ENCODE measurements at places on chromosomes 11 and 22. TPM values are rescaled to one million over a fixed set of nuclear protein-coding genes. Genes with fewer than 3 reads are reported as not detected.

The RAG2 gene
- total RNA-seq: not detected

The AIP gene
- 46.8 TPM for total RNA-seq

The PDE3B gene
- 0.14 TPM for total RNA-seq

The LRRC74B gene
- not detected for total RNA-seq

The CTSW gene
- not detected for total RNA-seq

The DBX1 gene
- not detected for total RNA-seq

The KRTAP5-1 gene
- total RNA-seq: not detected

The TBX10 gene
- not detected for total RNA-seq

The HSPA8 gene
- total RNA-seq: 1,986 TPM

The SEPTIN3 gene
- total RNA-seq: not detected

The TIGD3 gene
- total RNA-seq: under 0.01 TPM

The APOA4 gene
- total RNA-seq: not detected

The OR56B1 gene
- total RNA-seq: not detected

The GLYATL2 gene
- total RNA-seq: under 0.01 TPM

The MS4A12 gene
- total RNA-seq: not detected

The PHETA2 gene
- total RNA-seq: 2.0 TPM

The CECR2 gene
- 0.07 TPM for total RNA-seq

The USP2 gene
- total RNA-seq: 1.4 TPM

The PPP6R3 gene
- total RNA-seq: 138 TPM

The OR5A1 gene
- not detected for total RNA-seq

The APLNR gene
- total RNA-seq: not detected

The MICAL2 gene
- 164 TPM for total RNA-seq

The C1QTNF4 gene
- total RNA-seq: not detected

The ZP1 gene
- total RNA-seq: not detected

The THRSP gene
- total RNA-seq: not detected

The C11orf86 gene
- not detected for total RNA-seq

The ADM2 gene
- total RNA-seq: 23.1 TPM

The NRIP3 gene
- 1.00 TPM for total RNA-seq

The FIBP gene
- total RNA-seq: 141 TPM

The CASP5 gene
- total RNA-seq: 0.50 TPM

The CYTH4 gene
- under 0.01 TPM for total RNA-seq

The CCDC89 gene
- 0.14 TPM for total RNA-seq

The MACROD1 gene
- total RNA-seq: 26.3 TPM

The CD82 gene
- 212 TPM for total RNA-seq

The LINC01488 gene
- not detected for total RNA-seq

The OR51B4 gene
- not detected for total RNA-seq

The CXCR5 gene
- total RNA-seq: not detected

The GLYAT gene
- total RNA-seq: not detected

The PLCB3 gene
- total RNA-seq: 26.7 TPM

The IRF7 gene
- 7.8 TPM for total RNA-seq

Measured in nasal cavity respiratory epithelium epithelial cell of viscerocranial mucosa (primary cell).